ENCODE measurements at places on chromosomes 2 and 18.

DNA sequence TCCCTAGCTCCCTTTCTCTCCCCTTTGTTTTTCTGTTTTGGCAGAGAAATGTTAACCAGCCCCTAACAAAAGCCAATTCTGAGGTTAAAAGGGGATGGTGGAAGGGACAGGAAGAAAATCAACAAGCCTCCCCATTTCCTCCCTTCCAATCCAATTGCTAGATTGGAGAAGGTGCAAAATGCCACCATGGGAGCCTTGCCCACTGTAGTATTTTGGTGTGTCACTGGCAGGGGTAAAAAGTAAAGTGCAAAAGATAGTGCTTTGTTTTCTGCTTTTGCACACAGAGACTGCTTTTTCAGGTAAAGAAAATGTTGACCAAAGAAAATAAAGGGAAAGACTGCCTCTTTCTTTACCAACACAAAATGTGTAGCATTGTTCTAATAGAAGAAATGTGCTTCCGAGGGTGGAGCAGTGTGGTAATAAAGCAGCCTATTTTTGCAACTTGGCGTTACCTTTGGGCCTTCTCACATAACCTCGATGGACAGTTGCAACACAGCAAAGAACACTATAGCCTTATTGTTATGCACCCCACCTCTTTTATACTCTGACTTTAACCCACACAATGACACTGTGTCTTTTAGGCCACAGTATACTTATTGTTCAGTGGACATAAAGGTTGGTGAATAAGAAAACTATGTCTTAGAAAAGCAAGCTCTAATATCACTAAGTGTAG, 861.8 kb downstream of the BCL11A start:
- H3K4me1 ChIP-seq, result no peaks in the 10 kb centered on the region
- no peak overlapping the region for H3K4me3 ChIP-seq
- no peaks in the 10 kb centered on the region for H3K27me3 ChIP-seq
- H3K27ac ChIP-seq, result no peak overlapping the region
- no peaks in the 10 kb centered on the region for H3K36me3 ChIP-seq

DNA sequence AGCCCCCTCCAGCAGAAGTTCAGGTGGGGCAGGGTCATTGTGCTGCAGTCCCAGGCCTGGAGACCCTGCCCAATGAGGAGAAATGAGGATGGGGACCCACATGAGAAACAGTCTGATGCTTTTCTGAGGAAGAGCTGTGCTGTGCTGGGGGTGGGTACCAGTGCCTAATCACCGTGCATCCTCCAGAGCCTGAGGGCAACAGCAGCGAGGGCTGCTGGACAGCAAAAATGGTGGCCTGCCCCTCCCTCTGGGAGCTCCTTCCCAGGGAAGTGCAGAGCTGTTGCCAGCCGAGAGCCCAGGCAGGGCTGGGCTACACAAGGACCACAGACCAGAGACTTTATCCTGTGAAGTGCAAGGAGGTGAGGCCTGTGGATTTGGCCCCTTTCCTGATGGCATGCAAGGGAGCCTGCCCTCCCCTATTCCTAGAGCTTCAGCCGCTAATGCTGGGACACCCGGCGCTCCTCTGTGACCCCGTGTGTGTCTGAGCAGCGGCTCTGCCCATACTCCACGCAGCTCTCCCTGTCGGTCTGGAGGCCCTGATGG, 134.8 kb downstream of the DSEL start:
- no peak overlapping the region for H3K27ac ChIP-seq
- H3K27me3 ChIP-seq, result no peaks in the 10 kb centered on the region
- H3K36me3 ChIP-seq, result peaks cover 6% of the 10 kb centered on the region
- no peak overlapping the region for H3K4me3 ChIP-seq
- no peak for DNase-seq

- H3K27ac ChIP-seq, result no peak overlapping the region
- no peaks in the 10 kb centered on the region for H3K36me3 ChIP-seq
- DNase-seq, result no peak
- peaks cover 4% of the 10 kb centered on the region for H3K27me3 ChIP-seq
- no peak overlapping the region for H3K4me3 ChIP-seq
Measured at GRCh38 chr2:106307860-106308259, 113.8 kb upstream of the UXS1 start.

DNA sequence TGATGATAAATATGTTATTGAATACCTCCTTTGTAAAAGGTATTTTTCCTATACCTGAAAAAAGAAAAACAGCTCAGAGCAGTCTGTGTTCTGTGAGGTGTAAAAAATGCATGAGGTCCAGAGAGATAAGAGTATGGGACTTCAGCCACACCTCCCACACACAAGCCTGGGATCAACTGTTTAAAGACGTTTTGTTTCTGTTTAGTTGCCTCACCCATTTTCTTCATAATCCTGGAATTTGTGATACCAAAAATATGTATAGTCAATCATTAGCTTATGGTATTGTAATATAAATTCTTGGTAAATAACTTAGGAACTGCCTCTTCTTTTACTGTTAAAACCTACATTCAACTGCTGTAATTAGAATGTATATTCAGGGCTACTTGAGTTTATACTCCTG, 1322.9 kb upstream of the TMEFF2 start:
- no peak for DNase-seq
- no peak overlapping the region for H3K27ac ChIP-seq
- peaks cover 10% of the 10 kb centered on the region for H3K4me1 ChIP-seq

DNA sequence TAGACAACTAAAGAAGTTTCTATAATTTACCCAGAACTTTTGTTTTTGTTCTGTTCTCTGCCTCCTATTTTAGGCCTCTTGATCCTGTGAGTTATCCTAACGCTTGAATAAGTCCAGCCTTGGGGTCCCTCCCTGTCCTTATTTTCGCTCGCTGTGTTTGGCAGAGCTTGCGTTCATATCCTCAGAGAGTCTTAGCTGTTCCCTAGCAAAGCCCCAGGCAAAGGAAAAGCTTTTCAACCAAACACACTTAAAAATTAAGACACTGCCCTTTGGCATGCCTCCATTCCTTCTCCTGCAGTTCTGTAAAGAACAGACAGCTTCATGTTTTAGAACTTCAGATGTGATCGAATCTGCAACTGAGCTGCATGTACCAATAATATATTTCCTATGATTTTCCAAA, 517.2 kb downstream of the SUCLG1 start:
- no peaks in the 10 kb centered on the region for H3K4me1 ChIP-seq
- no peak overlapping the region for H3K27ac ChIP-seq
- DNase-seq, result no peak
- no peaks in the 10 kb centered on the region for H3K36me3 ChIP-seq
- H3K27me3 ChIP-seq, result peaks cover 6% of the 10 kb centered on the region
- no peak overlapping the region for H3K4me3 ChIP-seq

DNA sequence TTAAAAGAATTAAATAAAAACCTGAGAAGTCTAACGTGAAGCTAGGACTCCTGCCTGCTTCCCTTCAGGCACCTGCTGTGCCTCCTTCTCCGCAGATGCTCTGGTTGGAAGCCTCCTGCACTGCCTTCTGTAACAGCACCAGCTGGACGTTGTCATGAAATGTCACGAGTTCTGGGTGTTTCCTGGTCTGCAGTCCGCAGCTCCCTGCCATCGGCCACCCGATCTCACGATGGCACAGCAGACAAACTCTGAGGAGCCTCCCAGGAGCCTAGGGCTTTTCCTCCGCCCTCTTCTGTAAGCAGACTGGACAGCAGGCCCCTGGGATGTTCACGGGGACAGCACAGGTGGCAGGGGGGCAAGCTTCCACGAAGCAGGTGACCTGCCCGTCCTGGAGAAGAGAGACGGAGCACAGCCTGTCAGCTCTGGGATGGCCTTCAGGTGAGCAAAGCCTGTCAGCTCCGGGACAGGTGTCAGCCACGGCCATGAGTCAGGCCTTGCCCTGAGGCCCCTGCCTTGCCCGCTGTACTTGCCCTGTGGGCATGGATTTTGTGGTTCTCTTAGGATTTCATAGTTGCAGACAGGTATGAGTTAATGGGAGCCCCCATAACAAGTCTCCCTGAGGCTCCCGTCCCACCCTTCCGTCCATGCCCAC, 110.3 kb downstream of the PXDN start:
- no peak overlapping the region for H3K27ac ChIP-seq
- peaks cover 31% of the 10 kb centered on the region for H3K4me1 ChIP-seq
- H3K27me3 ChIP-seq, result no peaks in the 10 kb centered on the region
- H3K4me3 ChIP-seq, result no peak overlapping the region
- H3K36me3 ChIP-seq, result peaks cover 58% of the 10 kb centered on the region
- no peak for DNase-seq

- no peaks in the 10 kb centered on the region for H3K27me3 ChIP-seq
- no peak for DNase-seq
- H3K36me3 ChIP-seq, result no peaks in the 10 kb centered on the region
Measured at GRCh38 chr2:220044383-220044782, 417.0 kb downstream of the SLC4A3 start.

DNA sequence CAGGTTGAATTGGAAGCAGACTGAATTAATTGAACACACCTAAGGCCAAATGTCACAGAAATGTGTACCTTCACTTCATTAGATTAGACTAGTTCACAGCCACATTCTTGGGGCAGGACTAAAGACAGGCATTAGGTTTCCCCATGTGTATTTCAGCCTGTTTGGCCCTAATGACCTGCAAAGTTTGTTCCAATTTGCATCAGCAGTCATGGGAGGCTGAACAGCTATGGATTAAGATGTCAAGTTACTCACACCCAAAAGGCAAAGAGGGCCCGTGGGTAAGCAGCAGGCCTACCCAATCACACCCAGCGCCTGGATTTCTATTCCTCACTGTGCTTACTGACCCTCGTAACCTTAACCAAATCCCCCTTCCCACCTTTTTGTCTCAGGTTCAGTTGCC, 99.6 kb upstream of the RIOK3 start:
- no peak overlapping the region for H3K4me3 ChIP-seq
- peaks cover 55% of the 10 kb centered on the region for H3K4me1 ChIP-seq
- DNase-seq, result no peak

DNA sequence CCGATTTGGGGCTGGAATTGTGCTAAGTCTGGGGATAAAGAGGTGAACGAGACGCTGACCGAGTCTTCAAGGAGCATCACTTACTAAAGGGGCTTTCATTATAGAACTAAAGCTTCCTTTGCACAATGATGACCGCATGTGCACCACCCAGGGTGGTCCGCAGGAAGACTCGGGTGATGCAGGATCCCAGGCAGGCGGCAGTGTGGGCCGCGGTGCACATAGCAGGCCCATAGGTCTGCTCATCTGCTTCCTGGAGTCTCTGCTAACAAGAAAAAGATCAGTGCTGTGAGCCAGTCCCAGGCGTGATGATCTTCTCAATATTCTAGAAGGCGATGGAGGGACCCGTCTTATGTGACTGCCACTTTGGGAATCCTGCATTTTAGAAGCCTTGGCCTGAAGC, 122.8 kb downstream of the PXDN start:
- DNase-seq, result peak; percentile 41
- H3K4me3 ChIP-seq, result no peak overlapping the region
- no peak overlapping the region for H3K27ac ChIP-seq
- H3K36me3 ChIP-seq, result peaks cover 4% of the 10 kb centered on the region
- no peaks in the 10 kb centered on the region for H3K27me3 ChIP-seq

- peaks cover 56% of the 10 kb centered on the region for H3K27me3 ChIP-seq
- H3K27ac ChIP-seq, result no peak overlapping the region
- no peaks in the 10 kb centered on the region for H3K36me3 ChIP-seq
- H3K4me1 ChIP-seq, result peaks cover 3% of the 10 kb centered on the region
Measured at GRCh38 chr2:26577442-26578112, 63.6 kb downstream of the CIB4 start.

DNA sequence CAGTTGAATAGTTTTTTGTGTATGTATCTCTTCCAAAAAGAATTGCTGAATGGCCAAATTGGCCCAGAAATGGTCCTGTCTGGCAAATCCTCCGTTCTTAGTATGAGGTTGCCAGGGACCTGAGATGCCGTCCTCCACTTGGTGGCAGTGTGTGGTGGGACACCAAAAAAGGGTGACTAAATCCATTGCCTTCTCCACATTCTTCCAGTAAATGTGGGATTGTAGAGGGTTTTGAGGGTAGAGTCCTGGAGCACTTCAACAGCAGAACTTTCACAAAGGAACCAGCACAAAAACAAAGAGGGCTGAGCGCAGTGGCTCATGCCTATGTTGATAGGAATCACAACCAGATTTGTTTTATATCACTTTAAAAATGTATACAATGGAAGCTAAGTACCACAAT, 199.9 kb downstream of the BCL2 start:
- peaks cover 26% of the 10 kb centered on the region for H3K27me3 ChIP-seq
- no peak overlapping the region for H3K4me3 ChIP-seq
- no peak overlapping the region for H3K27ac ChIP-seq
- no peak for DNase-seq

GRCh38 chr2:112085916-112086669, 31.0 kb downstream of the TMEM87B start:
- H3K4me1 ChIP-seq, result peaks cover 8% of the 10 kb centered on the region
- DNase-seq, result no peak
- H3K27ac ChIP-seq, result no peak overlapping the region
- H3K4me3 ChIP-seq, result no peak overlapping the region
- H3K36me3 ChIP-seq, result peaks cover 67% of the 10 kb centered on the region

DNA sequence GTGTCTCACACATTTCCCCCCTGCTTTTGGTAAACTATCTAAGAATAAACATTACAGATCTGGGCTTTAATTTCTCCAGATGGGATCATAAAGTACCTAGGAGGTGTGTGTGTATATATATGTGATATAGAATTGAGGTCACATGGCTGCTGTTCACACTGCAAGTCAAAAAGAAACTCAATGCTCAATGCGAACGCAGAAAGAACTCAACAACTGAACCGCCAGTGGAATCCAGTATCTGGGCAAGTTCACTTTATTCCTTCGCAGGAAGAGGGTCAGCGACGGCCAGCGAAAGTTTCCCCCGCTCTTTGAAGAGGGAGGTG, 17.7 kb downstream of the POU3F3 start:
- peaks cover 23% of the 10 kb centered on the region for H3K4me1 ChIP-seq
- H3K36me3 ChIP-seq, result no peaks in the 10 kb centered on the region
- H3K4me3 ChIP-seq, result peak overlapping the region; percentile 80
- peak overlapping the region; percentile 36 for H3K27ac ChIP-seq
- H3K27me3 ChIP-seq, result peaks cover 12% of the 10 kb centered on the region
- DNase-seq, result no peak

DNA sequence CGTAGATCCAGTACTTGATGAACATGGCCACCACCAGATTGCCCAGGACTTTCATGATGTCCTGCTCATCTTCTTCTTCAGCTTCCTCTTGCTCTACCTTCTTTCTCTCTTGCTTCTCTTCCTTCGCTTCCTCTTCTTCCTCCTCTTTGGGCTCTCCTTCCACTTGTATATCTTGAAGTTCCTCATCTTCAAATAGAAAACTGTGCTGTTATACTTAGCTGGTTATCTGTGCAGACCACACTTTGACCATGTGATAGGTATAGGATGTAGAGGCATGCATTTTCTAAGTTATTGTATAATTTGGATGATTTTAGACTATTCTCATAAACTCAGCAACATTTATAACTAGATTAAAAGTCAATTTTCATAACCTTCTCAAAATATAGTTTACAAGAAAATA, 263.4 kb downstream of the NAPG start:
- H3K4me1 ChIP-seq, result peaks cover 5% of the 10 kb centered on the region
- peaks cover 35% of the 10 kb centered on the region for H3K36me3 ChIP-seq
- H3K27ac ChIP-seq, result no peak overlapping the region
- no peak overlapping the region for H3K4me3 ChIP-seq

GRCh38 chr2:174878537-174879147, 114.4 kb upstream of the CHRNA1 start:
- peak overlapping the region; percentile 34 for H3K27ac ChIP-seq
- DNase-seq, result no peak
- no peaks in the 10 kb centered on the region for H3K36me3 ChIP-seq
- no peaks in the 10 kb centered on the region for H3K27me3 ChIP-seq
- peaks cover 35% of the 10 kb centered on the region for H3K4me1 ChIP-seq
- peak overlapping the region; percentile 57 for H3K4me3 ChIP-seq
